Natural killer cell (primary cell): ENCODE measurements at places on chromosomes 6 and 20. TPM values are rescaled to one million over a fixed set of nuclear protein-coding genes. Genes with fewer than 3 reads are reported as not detected.

The HRH3 gene
- total RNA-seq = not detected

The CDSN gene
- not detected for total RNA-seq

The WDR46 gene
- total RNA-seq = 56.3 TPM

The COX7A2 gene
- total RNA-seq = 215 TPM

The PCK1 gene
- total RNA-seq = not detected

The PDE7B gene
- total RNA-seq = 0.18 TPM

The TBXT gene
- total RNA-seq = not detected

The PEX6 gene
- total RNA-seq = 9.9 TPM

The ARMC12 gene
- total RNA-seq = 0.64 TPM

The FAXC gene
- total RNA-seq = not detected

The ARHGAP40 gene
- not detected for total RNA-seq

The PKIG gene
- 1.5 TPM for total RNA-seq

DNA sequence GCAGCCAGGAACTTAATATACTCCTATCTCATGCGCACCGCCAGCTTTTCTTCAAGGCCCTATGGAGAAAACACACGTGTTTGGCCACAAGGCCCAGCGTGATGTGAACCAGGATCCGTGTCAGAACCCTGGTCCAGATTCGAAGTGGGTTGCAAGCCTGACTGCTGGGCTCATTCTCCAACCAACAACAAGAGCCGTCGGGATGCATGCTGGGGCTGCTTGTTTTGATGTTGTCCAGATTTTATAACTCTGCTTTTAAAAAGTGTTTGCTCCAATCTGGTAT, 463 bp upstream of the SLC22A2 start:
- no peaks in the 10 kb centered on the region for H3K27me3 ChIP-seq
- H3K4me3 ChIP-seq = no peak overlapping the region
- H3K4me1 ChIP-seq = no peaks in the 10 kb centered on the region
- H3K36me3 ChIP-seq = no peaks in the 10 kb centered on the region
- DNase-seq = no peak
- no peak overlapping the region for H3K27ac ChIP-seq

- DNase-seq = no peak
- no peaks in the 10 kb centered on the region for H3K36me3 ChIP-seq
- no peak overlapping the region for H3K27ac ChIP-seq
Measured at GRCh38 chr20:57713505-57713903, 3.7 kb upstream of the PMEPA1 start.

DNA sequence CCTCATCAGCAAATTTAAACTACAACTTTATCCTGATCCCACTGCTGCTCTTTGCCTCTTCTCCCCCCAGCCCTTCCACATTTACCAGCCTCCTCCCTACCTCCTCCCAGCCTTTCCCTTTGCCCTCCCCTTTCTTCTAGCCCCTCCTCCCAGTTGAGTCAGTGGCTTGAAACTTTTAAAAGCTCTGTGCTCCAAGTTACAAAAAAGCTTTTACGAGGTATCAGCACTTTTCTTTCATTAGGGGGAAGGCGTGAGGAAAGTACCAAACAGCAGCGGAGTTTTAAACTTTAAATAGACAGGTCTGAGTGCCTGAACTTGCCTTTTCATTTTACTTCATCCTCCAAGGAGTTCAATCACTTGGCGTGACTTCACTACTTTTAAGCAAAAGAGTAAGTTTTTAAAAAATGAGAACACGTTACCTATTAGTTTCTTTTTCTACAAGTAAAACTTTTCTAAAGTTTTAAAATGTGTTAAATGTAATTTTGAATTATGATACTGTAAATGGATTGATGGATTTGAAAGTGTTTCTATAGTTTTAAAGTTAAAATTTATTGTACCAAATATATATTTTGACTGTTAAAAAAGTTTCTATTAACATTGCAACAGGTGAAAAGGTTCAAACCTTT, at the start of gene GJA1:
Gene GJA1, plus strand, starts transcription at position 203 of the 626 bp plus-strand sequence. CDS start 11,202 bp downstream, outside the sequence.
- peaks cover 17% of the 10 kb centered on the region for H3K27me3 ChIP-seq
- H3K4me3 ChIP-seq = no peak within 1 kb of the TSS
- DNase-seq = no peak
- H3K27ac ChIP-seq = no peak within 1 kb of the TSS

DNA sequence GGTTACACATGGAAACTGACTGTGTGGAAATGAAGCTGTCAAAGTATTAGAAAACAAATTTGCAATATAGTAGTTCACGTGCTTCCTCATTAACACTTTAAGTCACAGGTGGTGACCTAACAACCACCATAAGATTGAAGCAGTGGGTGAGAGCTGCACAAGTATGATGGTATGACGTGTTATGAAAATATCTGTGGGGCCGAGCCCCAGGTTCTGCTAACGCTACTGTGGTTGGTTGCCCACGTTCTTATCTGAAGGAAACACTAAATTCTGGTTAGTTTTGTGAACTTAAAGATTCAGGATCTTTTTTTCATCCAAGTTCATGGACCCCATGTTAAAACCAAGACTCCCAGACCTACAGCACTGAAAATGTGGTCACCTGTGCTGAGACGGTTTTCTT, 243.0 kb upstream of the RIN2 start:
- no peak for DNase-seq
- H3K4me3 ChIP-seq = no peak overlapping the region
- no peaks in the 10 kb centered on the region for H3K36me3 ChIP-seq
- H3K27me3 ChIP-seq = no peaks in the 10 kb centered on the region

DNA sequence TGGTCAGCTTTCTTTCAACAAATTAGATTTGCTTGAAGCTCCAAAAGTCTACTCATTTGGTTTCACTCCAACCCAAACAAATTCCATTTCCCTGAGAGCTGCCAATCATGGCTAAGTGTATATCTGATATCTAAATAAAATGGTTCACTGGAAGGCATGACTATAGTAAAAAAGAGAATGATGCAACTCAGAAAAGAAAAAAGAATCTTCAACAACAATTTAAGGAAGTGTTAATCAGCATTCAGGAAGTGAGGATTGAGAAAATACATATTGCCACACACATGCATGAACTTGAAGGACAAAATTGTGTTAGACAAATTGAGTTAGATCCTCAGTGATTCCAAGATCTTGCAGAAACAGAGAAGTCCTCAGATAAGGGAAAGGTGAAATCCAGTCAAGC, 972.9 kb upstream of the FLRT3 start:
- H3K4me3 ChIP-seq = no peak overlapping the region
- H3K27me3 ChIP-seq = no peaks in the 10 kb centered on the region
- no peaks in the 10 kb centered on the region for H3K4me1 ChIP-seq
- H3K36me3 ChIP-seq = no peaks in the 10 kb centered on the region

DNA sequence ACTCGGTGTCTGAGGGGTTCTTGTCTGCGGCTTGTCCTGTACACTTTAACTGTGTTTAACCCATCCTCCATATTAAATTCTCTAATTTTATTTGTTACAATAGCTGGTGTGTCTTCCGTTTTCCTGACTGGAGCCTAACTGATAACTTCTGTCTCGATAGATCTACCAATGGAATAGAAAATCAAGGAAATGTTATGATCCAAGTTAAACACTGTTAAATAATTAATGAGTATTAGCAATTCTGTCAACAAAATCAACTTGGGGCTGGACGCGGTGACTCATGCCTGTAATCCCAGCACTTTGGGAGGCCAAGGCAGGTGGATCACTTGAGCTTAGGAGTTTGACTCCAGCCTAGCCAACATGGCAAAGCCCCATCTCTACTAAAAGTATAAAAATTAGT, 81.7 kb downstream of the DNAH8 start:
- H3K36me3 ChIP-seq = no peaks in the 10 kb centered on the region
- DNase-seq = no peak
- H3K27ac ChIP-seq = no peak overlapping the region
- H3K4me3 ChIP-seq = no peak overlapping the region
- peaks cover 2% of the 10 kb centered on the region for H3K27me3 ChIP-seq

DNA sequence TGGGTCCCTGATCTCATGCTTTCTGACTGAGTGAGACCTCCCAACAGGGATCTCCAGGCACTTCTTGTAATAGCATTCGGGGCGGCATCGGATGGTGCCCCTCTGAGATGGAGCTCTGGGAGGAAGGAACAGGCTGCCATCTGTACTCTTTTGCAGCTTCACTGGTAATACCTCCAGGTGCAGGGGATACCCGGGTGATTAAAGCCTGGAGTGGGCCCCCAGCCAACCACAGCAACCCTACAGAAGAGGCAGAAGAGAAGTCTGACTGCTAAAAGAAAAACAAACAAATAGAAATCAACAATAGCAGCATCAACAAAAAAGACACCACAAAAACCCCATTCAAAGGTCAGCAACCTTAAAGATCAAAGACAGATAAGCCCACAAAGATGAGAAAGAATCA, 19.1 kb upstream of the PGK2 start:
- no peak overlapping the region for H3K27ac ChIP-seq
- no peak for DNase-seq
- no peaks in the 10 kb centered on the region for H3K4me1 ChIP-seq
- no peaks in the 10 kb centered on the region for H3K36me3 ChIP-seq
- no peaks in the 10 kb centered on the region for H3K27me3 ChIP-seq
- no peak overlapping the region for H3K4me3 ChIP-seq

DNA sequence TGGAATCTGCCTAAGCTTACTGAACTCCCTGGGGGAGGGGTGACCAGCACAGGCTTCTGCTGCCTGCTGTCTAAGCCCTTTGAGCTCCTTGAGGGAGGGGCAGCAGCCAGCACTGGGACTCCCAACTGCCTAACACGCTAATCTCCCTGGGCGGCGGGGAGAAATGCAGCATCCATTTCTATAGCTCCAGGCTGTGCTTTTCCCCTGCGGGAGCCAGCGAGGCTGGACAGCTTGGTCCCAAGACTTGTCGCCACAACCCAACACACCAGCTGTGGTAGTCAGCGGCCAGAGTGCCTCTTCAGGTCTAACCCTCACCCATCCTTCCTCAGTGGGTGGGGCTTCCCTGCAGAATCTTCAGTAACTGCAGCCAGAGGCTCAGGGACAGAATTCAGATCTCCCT, 64.6 kb downstream of the VGLL2 start:
- no peaks in the 10 kb centered on the region for H3K36me3 ChIP-seq
- no peaks in the 10 kb centered on the region for H3K4me1 ChIP-seq
- H3K27me3 ChIP-seq = no peaks in the 10 kb centered on the region
- H3K27ac ChIP-seq = no peak overlapping the region

DNA sequence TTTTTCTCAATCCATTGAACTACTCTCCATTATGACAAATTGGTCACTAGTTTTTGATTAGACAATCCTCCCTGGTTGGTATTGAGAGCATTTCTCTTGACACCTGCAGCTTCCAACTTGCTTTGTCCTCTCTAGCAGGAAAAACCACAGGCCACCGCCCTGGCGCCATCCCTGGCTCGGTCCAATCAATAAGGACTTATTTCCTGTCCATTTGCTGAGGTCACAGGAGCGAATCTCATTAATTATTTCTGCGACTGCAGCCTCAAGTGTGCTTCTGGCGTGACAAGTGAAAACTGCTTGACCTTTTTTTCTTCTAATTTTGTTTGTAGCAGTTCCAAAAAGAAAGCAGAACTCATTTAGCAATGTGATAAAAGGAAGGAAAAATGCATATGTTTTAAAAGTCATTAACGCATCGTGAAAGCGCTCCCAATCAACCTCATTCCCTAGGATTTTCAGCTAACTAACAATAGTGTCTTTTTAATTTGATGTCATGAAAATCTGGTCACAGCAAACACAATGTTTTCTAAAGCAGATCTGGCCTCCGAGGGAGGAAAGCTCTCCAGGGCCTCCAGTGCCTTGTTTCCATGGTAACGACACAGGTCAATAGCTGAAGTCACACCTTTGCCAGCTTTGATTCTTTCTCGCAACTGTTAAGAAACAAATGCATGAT, 39.0 kb upstream of the BEND3 start:
- peaks cover 2% of the 10 kb centered on the region for H3K36me3 ChIP-seq
- no peaks in the 10 kb centered on the region for H3K27me3 ChIP-seq
- no peak for DNase-seq

DNA sequence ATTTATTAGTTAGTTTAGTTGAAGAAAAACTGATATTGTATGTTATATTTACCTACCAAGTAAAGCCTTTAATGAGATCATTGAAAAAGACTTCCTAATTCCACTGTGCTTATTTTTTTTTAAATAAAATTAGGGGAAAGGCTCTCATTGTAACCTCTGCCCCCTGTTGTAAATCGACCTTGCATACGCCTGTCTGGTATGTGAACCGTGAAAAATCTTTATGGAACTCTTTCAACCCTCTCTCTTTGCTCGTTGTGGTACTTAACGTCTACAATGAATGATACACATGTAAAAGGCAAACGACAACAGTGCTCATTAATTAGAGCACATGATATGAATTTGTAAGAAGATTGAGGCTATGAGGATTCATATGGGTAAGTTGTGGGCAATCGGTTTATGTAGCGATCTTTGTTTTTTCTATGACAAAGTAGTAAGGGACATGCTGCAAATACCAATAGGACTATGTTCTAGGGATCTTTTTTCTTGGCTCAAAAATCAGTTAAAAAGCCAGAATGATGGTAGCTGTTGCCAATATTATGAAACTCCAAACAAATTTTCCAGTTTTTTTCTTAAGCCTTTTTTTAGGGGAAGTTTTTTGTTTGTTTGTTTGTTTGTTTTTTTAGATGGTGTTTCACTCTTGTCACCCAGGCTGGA, 119.0 kb upstream of the MCHR2 start:
- H3K36me3 ChIP-seq = no peaks in the 10 kb centered on the region
- H3K27ac ChIP-seq = no peak overlapping the region
- H3K27me3 ChIP-seq = no peaks in the 10 kb centered on the region
- H3K4me3 ChIP-seq = no peak overlapping the region

- H3K4me3 ChIP-seq = no peak overlapping the region
- DNase-seq = no peak
- H3K27me3 ChIP-seq = no peaks in the 10 kb centered on the region
Measured at GRCh38 chr6:35165630-35166071, 24.5 kb upstream of the TCP11 start.

DNA sequence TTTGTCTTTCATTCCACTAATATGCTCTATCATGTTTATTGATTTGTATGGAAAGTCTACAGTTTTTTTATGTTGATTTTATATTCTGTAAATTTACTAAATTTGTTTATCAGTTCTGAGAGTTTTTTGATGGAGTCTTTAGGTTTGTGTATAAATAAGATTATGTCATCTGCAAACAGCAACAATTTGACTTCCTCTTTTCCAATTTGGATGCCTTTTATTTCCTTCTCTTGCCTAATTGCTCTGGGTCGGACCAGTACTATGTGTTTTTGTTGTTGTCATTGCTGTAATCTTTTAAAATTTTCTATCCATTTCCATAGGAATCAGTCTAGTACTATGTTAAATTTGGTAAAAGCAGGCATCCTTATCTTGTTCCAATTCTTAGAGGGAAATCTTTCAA, 31.5 kb upstream of the POLR1H start:
- H3K27me3 ChIP-seq = no peaks in the 10 kb centered on the region
- no peak overlapping the region for H3K4me3 ChIP-seq
- DNase-seq = no peak
- H3K27ac ChIP-seq = no peak overlapping the region

DNA sequence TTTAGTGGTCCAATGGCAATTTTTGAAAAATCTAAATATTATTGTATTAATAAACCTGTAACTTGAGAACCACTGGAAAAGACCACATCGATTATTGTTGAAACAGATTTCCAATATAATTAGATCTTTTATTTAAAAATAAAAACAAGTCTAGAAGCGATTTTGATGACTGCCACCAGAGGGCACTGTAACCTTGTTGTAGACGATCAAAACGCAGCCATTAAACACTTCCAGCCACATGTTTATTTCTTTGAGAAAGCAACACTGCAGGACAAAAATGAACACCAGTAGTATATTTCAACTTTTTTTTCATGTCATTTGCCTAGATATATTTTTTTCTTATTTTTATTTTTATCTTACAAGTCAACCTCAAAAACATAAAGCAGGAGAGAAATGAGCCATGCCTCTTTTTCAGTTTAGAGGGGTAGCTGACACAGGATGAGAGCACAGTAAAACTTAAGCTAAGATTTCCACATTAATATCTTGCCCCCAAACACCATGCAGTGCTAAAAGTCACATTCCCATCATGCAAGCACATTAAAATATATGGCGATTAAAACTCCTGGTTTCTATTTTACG, 115.4 kb downstream of the OPRM1 start:
- H3K27me3 ChIP-seq = no peaks in the 10 kb centered on the region
- no peak overlapping the region for H3K4me3 ChIP-seq
- H3K27ac ChIP-seq = no peak overlapping the region
- H3K36me3 ChIP-seq = peaks cover 5% of the 10 kb centered on the region
